ENCODE measurements at places on chromosomes 5 and 9.

- DNase-seq = no peak
Observed at GRCh38 chr5:159910843-159911229, 5.4 kb upstream of the ADRA1B start.

GRCh38 chr9:16139774-16140173 is 586.9 kb downstream of the CCDC171 start:
- no peak for DNase-seq

DNA sequence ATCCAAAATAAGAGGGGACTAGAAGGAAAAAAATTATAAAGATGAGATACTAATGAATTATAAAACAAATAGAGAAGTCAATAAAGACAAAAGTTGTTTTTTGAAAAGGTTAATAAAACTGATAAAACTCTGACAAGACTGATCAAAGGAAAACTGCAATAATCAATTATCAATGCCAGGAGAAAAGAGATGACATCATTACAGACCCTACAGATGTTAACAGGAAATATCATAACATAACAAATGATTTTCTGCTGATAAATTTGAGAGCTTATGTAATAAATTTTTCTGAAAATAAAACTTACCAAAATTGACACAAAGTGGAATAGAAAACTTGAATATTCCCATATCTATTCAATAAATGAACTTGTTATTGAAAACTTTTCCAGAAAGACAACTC is 34.3 kb upstream of the CEP72 start:
- no peak for DNase-seq

GRCh38 chr5:11617080-11617479 is 287.2 kb downstream of the CTNND2 start:
- DNase-seq = no peak

GRCh38 chr9:137029058-137029936 is 1.3 kb upstream of the ABCA2 start:
- peak; percentile 40 for DNase-seq

DNA sequence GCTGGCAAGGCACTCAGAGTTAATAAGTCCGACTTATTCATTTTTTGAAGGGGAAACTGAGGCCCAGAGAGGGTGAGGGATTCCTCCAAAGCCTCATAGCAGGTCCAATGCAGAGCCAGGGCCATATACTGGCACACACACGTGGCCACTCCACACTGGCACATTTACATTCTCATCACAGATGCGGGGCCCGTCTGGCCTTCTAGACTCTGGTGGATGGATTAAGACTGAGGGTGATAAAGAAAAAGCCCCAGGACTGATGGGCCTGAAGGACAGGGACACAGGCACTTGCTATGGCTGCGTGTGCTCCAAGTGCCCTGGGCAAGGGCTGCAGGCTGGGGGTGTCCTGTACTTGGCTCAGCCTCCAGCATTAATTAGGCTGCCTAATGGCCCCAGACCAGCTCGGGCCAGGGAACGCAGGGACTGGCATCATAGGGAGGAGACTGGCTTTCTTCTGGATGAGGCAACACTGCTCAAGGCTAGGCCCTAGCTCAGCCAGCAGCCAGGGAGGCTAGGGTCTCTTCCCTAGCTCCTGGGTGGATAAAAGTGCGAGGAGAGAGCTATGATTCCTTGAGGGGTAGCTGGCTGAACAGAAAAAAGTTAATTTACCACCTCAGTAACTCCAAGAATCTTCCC is 28.5 kb upstream of the CSF1R start:
- DNase-seq = no peak

GRCh38 chr5:66718374-66719002 is 122.3 kb downstream of the MAST4 start:
- no peak for DNase-seq

DNA sequence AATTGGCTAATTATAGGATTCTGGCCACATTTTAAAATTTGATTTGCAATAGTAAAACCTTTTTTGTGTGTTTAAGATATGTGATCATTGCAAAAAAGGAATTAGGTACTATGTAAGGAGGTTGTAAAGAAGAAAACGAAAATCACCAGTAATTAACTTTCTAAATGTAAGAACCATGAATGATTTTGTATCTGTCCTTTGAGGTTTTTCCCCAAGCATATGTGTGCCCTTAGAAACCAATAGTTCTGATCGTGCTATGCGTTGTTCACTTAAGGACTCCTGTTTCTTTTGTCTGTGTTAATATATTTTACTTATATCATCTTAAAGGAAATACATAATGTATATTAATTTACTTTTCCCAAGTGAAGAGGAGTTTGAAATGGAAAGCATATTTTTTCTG is 410.2 kb downstream of the PSAT1 start:
- DNase-seq = no peak

GRCh38 chr5:180373454-180373853 is 20.3 kb upstream of the GFPT2 start:
- no peak for DNase-seq

DNA sequence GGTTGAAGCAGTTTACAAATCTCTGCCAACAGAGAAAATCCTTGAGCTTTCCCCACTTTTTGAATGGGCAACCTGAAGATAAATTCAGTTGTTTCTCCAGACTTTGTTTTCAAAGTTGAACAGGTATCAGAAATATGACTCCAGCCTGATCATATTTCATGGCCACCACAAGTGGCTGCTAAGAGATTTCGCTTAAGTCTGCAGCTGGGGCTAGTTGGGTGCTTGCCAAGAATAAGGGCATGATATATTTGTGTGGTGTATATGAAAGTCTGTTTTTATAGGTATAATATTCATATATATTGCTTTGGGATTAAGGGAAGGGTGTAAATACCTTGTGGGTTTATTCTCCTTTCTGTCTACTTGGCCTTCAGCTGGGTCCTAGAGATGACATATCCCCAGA is 168.4 kb upstream of the GDNF start:
- DNase-seq = no peak

GRCh38 chr9:87708546-87708945 is 17.4 kb upstream of the CTSL start:
- no peak for DNase-seq

DNA sequence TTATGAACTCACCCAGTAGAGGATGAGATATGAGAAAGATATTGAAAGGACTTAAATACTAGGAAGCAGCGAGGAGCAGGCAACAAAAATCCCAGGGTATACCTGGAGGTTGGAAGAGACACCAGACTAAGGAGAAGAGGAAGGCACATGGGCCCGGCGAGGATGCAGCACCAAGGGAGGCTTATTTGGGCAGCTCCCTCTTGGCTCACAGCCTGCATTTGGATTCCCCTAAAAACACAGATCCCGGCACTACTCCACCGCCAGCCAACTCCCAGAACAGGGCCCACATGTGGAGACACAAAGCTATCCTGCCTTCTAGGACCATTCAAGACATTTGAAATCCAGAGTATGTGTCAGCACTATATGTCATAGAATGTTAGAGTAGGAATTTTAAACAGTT is 199.8 kb upstream of the FBXL7 start:
- no peak for DNase-seq

DNA sequence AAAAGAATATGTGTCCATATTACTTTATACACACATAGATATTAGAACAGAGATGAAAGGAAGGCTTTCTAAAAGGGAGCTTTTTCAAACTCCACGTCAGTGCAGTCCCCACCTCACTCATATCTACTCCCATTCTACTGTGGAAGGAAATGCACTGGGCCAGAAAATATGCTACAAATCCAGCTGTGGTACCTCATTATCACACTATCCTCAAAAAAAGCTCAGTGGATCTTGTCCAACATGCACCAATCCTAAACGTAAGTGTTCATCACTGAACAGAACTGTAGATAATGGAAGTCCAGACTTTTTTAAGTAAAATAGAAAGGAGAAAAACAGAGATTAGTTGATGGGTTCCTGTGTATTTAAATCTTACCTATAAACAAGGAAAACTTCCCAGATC is 27.9 kb downstream of the TRPM6 start:
- DNase-seq = no peak

GRCh38 chr5:157085930-157086329 is 22.9 kb downstream of the HAVCR2 start:
- no peak for DNase-seq

DNA sequence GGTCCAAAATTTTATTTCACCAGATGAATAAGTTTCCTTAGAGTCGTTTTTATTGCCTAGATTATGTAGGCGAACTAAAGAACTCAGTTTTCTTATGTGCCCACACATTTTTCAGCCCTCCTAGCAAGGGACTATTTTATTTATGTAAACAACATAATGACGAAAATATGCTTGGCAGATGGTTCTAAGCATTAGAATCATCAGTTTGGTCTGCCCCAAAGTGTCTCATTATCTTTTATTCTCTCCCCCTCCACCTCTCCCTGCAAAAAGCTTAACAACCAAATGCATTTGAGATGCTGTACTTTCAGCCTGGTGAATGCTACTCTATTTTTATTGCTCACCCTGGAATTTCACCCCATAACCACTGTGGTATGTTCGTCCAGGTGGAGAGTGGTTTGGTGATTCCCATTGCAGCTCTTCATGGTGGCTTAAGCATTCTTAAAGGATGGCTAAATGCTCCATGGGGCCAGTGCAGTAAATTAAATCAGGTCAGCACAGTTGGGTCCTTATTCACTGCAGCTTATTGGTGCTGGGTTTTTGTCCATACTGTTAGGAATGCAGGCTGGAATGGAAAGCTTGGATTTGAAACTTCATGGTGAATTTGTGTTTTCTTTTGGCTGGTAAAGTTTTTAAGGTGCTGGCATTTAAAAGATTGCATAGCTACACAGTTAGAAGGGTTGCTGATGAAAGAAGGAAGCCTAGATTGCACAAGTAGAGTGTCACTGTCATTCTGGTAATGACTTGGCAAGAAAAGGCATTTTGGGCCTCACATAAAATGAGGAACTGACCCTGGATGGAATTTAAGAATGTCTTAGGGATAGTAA is 39.2 kb downstream of the TLE4 start:
- no peak for DNase-seq

- DNase-seq = no peak
Observed at GRCh38 chr5:17046320-17046719, 110.2 kb upstream of the MYO10 start.

GRCh38 chr5:139131465-139131864 is 66.7 kb downstream of the SIL1 start:
- no peak for DNase-seq

All from stimulated activated CD8-positive, alpha-beta memory T cell treated with anti-CD3 and anti-CD28 coated beads, Interleukin-4, amount 100 ng/mL, for 1 hour (primary cell).